ENCODE measurements at places on chromosomes 6 and 20.

DNA sequence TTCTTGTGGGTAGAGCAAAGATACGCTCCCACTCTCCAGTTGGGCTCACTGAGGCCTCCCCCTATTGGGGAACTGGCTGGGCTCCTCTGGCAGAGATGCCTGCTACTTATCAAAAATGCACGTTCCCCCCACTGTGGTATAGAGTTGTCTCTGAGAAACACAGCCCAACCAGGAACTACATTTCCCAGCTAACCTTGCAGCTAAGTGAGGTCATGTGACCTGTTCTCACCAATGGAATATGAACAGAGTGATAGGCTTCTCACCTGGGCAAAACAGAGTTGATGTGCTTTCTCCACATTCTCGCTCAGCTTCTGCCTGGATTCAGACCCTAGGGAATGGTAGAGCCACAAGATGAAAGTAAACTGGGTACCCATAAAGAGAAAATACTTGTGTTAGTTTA lies 49.1 kb upstream of the PTPRT start:
- no peak overlapping the region for H3K4me3 ChIP-seq
- no peaks in the 10 kb centered on the region for H3K36me3 ChIP-seq

- DNase-seq = no peak
- no peaks in the 10 kb centered on the region for H3K27me3 ChIP-seq
- no peaks in the 10 kb centered on the region for H3K4me1 ChIP-seq
- H3K36me3 ChIP-seq = peaks cover 44% of the 10 kb centered on the region
- H3K4me3 ChIP-seq = no peak overlapping the region
Measured at GRCh38 chr20:35489717-35490116, 34.3 kb downstream of the CEP250 start.

DNA sequence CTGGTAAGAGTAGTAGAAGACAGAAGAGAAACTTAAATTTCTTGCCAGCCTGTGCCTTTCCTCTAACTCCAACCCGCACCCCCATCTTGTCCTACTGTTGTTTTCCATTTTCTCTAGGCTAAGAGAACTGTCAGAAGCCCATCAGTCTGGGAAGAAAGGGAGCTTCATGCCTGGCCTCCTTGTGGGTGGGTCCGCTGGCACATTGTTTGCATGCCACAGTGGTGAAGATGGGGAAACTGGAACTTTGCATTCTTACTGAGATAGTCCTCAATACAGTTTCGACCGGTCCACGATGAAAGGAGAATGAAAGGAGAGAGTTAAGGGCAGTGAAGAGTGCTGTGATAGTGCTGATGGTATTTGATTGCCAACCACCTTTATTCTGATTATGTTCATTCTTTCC lies 103.1 kb downstream of the TCP11 start:
- peaks cover 12% of the 10 kb centered on the region for H3K4me1 ChIP-seq
- no peak for DNase-seq

DNA sequence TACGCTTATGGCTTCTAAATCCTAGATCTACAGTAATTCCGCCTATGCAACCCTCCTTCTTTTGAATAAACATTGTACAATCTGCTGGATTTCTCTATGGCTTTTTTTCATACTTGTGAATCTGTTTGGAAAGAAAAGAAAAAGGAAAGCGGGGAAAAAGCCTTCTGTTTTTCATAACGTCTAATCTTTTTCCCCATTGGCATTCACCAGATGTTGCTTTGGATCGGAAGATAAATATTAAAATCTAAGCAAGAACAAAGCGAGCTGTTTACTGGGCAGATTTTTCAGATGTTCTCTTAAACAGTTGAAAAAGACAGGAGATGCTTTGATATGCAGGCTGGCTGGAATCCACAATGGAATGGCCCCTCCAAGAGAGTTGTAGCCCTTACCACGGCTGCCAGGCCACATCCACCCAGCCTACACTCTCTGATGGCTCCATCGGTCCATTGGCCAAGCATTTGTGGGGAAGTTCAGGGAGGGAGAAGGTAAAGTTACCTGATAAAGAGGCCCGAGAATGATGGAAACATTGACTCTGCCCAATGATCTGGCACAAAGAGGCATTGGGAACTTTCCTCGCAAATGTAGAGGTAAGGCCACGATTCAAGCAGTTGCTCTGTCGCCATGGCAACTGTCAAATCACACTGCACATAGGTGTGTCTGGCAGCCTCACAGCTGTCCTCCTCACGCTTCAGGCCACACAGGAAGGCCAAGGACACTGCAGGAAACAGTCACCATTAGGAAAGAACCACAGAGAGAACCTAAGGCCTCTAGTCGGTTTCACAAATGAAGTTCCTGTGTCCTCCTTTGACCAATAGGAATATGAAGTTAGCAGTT lies 70.3 kb downstream of the PKHD1 start:
- H3K4me1 ChIP-seq = peaks cover 12% of the 10 kb centered on the region
- no peak overlapping the region for H3K4me3 ChIP-seq
- no peak overlapping the region for H3K27ac ChIP-seq
- H3K27me3 ChIP-seq = no peaks in the 10 kb centered on the region

GRCh38 chr6:160002882-160003281 lies 34.0 kb downstream of the IGF2R start:
- H3K27me3 ChIP-seq = no peaks in the 10 kb centered on the region
- H3K4me3 ChIP-seq = no peak overlapping the region
- no peak for DNase-seq

- H3K36me3 ChIP-seq = no peaks in the 10 kb centered on the region
- H3K27ac ChIP-seq = no peak overlapping the region
- H3K4me1 ChIP-seq = no peaks in the 10 kb centered on the region
- no peak for DNase-seq
- no peak overlapping the region for H3K4me3 ChIP-seq
Measured at GRCh38 chr6:2510316-2510715, 240.4 kb downstream of the MYLK4 start.

- H3K36me3 ChIP-seq = no peaks in the 10 kb centered on the region
- H3K27ac ChIP-seq = no peak overlapping the region
- no peaks in the 10 kb centered on the region for H3K4me1 ChIP-seq
- no peaks in the 10 kb centered on the region for H3K27me3 ChIP-seq
- H3K4me3 ChIP-seq = no peak overlapping the region
Measured at GRCh38 chr6:1496836-1497760, 107.7 kb downstream of the FOXF2 start.

GRCh38 chr6:33073431-33073871 lies at the start of gene HLA-DPA1:
TSS of gene HLA-DPA1 (minus strand) at chr6:33073649.
- DNase-seq = no peak
- no peak within 1 kb of the TSS for H3K4me3 ChIP-seq
- no peaks in the 10 kb centered on the region for H3K27me3 ChIP-seq
- no peak within 1 kb of the TSS for H3K27ac ChIP-seq

GRCh38 chr6:70222439-70222749 lies 80.5 kb downstream of the COL9A1 start:
- H3K27me3 ChIP-seq = no peaks in the 10 kb centered on the region
- no peaks in the 10 kb centered on the region for H3K36me3 ChIP-seq
- no peak for DNase-seq
- H3K4me1 ChIP-seq = 0 out of 2 replicates have a peak, but pooled peaks cover 3% of the 10 kb centered on the region
- H3K4me3 ChIP-seq = no peak overlapping the region

- H3K27me3 ChIP-seq = no peaks in the 10 kb centered on the region
- DNase-seq = no peak
- no peak overlapping the region for H3K4me3 ChIP-seq
- no peaks in the 10 kb centered on the region for H3K4me1 ChIP-seq
- no peaks in the 10 kb centered on the region for H3K36me3 ChIP-seq
- no peak overlapping the region for H3K27ac ChIP-seq
Measured at GRCh38 chr6:104896914-104897313, 37.2 kb upstream of the HACE1 start.

GRCh38 chr6:1287103-1287591 lies 24.8 kb upstream of the FOXQ1 start:
- no peaks in the 10 kb centered on the region for H3K4me1 ChIP-seq
- no peaks in the 10 kb centered on the region for H3K27me3 ChIP-seq
- no peaks in the 10 kb centered on the region for H3K36me3 ChIP-seq
- no peak overlapping the region for H3K4me3 ChIP-seq
- no peak overlapping the region for H3K27ac ChIP-seq

DNA sequence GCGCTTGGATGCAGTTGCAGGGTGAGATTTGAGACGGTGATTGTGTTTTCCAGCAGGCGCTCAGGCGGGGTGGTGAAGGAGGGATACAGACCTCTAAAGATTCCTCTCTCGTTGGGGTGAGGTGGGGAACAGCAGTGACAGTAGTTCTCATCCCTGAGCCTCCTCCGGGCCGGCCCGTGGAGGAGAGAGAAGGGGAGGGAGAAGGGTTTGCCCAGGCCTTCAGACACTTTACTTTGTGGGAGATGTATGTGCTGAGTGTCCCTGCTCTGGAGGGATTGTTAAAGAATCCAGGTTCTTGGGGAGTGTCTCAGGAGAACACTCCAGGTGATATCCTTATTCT lies 41.0 kb downstream of the PSMB9 start:
- DNase-seq = no peak
- H3K4me3 ChIP-seq = peak overlapping the region; percentile 85
- H3K36me3 ChIP-seq = no peaks in the 10 kb centered on the region
- peaks cover 4% of the 10 kb centered on the region for H3K4me1 ChIP-seq
- peak overlapping the region; percentile 31 for H3K27ac ChIP-seq

GRCh38 chr6:146310628-146311027 lies 233.0 kb upstream of the RAB32 start:
- no peaks in the 10 kb centered on the region for H3K36me3 ChIP-seq
- no peak overlapping the region for H3K27ac ChIP-seq
- DNase-seq = no peak
- H3K4me3 ChIP-seq = no peak overlapping the region
- H3K27me3 ChIP-seq = no peaks in the 10 kb centered on the region
- H3K4me1 ChIP-seq = no peaks in the 10 kb centered on the region

DNA sequence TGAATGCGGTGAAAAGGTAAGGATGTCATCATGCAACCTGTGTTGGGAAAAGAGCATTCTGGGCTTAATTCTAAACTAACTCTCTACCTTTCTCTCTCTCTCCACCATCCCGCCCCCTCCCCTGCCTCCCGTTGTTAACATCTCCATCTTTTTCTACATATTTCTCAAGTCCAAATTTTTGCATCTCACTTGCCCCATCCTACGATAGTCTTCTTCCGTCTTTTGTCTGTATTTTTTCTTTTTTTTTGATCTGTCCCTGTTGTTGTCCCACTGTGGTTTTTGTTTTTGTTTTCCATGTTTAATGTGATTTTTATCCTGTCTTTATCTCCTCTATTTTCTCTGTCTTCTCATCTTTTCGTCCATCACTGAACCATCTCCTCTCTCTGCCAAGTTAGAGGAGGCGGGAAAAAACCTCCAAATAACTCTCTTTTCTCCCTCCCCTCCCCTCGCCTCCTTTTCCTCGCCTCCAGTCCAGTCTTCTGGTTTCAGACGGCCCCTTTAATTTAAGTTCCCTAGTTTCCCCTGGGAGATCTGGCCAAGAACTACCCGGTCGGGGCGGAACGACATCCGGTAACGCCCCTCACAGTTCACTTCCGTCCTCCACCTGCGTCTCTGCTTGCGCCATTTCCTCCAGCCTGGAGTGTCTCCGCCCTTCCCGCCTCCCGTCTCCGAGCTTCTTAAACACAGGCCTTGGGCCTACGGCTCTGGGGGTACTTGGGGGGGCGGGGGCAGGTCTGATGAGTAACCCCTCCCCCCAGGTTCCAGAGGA lies at the start of gene NFKBIL1:
Gene NFKBIL1 (plus strand): TSS at position 651 of the 769 bp plus-strand sequence. CDS start 87 bp downstream, at position 738.
- peak within 1 kb of the TSS; percentile 59 for H3K4me3 ChIP-seq
- peak; percentile 96 for DNase-seq
- H3K36me3 ChIP-seq = no peaks in the 10 kb centered on the region
- peaks cover 21% of the 10 kb centered on the region for H3K4me1 ChIP-seq
- no peaks in the 10 kb centered on the region for H3K27me3 ChIP-seq
- H3K27ac ChIP-seq = peak within 1 kb of the TSS; percentile 27

GRCh38 chr6:148471624-148472159 lies 129.1 kb downstream of the SASH1 start:
- no peaks in the 10 kb centered on the region for H3K4me1 ChIP-seq
- no peak overlapping the region for H3K4me3 ChIP-seq

DNA sequence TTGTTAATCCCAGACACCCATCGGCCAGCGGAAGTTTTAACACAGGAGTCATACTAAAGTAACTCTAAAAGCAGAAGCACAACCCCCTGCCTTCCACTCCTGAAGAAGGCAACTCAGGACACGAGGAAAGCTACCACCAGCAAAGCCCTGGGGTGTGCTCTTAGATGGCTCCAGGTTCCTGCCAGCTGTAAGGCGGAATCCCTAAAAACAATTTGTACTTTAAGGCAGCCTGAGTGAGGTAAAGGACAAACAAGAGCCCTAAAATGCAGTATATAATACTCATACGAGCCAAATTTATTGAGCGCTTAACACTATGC lies 8.7 kb downstream of the NDRG3 start:
- no peaks in the 10 kb centered on the region for H3K36me3 ChIP-seq
- H3K4me1 ChIP-seq = peaks cover 7% of the 10 kb centered on the region
- DNase-seq = no peak

DNA sequence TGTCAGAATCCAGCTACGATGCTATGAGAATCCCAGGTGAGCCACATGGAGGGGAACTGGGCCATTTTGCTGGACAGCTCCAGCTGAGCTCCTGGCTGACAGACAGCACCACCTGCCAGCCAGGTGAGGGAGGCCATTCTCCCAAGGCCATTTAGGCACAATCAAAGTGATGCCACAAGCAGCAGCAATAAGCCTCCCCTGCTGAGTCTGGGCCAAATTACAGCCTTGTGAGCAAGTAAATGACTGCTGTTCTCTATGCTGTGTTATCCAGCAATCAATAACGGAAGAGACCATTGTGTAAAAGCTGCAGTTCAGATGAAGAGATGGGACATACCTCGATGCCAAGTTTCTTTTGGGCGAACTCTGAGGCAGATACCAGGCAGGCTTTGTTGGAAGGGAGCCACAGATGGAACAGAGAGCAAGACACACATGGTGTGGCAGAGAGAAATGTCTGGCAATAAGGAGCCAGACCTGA lies 14.0 kb upstream of the SCGN start:
- H3K4me3 ChIP-seq = no peak overlapping the region
- H3K4me1 ChIP-seq = no peaks in the 10 kb centered on the region
- H3K36me3 ChIP-seq = no peaks in the 10 kb centered on the region
- DNase-seq = no peak

DNA sequence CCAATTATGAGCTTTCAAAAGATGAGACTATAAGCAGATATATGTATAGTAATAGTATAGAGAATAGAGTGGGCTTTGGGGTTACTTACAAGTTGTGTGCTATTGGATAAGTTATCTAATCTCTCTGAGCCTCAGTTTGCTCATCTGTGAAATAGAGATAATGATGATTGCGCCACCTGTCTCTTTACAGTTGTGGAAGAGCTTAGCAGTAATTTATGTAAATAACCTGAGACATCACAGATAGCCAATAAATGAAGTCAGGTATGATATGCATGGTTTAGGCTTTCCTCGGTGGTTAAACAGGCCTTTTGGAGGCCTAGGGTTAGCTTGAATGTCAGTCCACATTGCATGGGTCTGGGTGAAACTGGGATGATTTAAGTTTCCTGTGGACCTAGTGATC lies 29.8 kb upstream of the SCUBE3 start:
- H3K36me3 ChIP-seq = no peaks in the 10 kb centered on the region
- no peak overlapping the region for H3K27ac ChIP-seq

Measured in SJCRH30 (cell line).